Left cardiac atrium (tissue), 4 donors: ENCODE measurements at places on chromosomes 7 and 10. TPM values are rescaled to one million over a fixed set of nuclear protein-coding genes. Genes with fewer than 3 reads are reported as not detected.

DNA sequence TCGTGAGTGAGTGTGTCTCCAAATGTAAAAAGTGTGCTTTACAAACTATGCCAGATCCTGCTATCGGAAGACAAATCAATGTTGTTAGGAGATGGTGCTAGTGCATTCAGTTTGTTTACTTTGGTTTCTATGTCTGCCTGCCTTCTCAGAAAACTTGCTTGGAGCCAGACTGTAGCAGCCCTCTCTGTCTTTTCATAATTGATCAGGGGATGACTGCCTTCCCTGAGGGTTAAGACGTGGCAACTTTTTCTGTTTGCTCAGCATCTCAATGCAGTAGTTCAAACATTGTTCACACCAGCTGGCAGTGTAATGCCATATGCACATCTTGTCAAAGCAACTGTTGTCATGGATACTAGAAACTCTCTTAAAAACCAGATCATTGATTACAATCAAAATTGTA lies 118.5 kb downstream of the FOXP2 start:
- no peak for DNase-seq

- DNase-seq: no peak
Measured at GRCh38 chr10:112507046-112507445, 60.0 kb downstream of the VTI1A start.

DNA sequence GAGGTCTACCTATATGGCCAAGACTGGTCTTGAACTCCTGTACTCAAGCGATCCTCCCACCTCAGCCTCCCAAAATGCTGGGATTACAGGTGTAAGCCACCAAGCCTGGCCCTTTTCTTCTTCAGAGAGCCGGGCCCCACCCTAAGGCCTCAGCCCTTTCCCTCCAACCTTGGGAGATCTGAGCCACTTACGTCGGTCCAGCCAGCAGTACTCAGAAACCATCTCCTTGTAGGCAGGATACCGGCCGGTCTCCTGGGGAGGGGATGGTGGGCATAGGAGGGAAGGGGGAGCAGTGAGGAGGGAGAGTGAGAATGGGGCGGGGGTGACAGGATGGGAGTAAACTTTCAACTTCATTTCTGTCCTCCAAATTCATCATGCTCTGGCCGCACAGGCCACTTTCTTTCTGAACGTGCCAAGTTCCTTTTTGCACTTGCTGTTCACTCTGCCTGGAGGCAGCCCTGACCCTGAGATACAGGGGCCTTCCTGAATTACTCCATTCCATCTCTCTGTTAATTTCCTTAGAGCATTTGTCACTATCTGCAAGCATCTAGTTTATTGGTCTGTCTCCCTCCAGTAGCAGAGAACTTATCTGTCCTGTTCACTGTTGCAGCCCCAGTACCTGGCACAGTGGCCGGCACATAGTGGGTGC lies 10.4 kb downstream of the PDZD7 start:
- DNase-seq: no peak

DNA sequence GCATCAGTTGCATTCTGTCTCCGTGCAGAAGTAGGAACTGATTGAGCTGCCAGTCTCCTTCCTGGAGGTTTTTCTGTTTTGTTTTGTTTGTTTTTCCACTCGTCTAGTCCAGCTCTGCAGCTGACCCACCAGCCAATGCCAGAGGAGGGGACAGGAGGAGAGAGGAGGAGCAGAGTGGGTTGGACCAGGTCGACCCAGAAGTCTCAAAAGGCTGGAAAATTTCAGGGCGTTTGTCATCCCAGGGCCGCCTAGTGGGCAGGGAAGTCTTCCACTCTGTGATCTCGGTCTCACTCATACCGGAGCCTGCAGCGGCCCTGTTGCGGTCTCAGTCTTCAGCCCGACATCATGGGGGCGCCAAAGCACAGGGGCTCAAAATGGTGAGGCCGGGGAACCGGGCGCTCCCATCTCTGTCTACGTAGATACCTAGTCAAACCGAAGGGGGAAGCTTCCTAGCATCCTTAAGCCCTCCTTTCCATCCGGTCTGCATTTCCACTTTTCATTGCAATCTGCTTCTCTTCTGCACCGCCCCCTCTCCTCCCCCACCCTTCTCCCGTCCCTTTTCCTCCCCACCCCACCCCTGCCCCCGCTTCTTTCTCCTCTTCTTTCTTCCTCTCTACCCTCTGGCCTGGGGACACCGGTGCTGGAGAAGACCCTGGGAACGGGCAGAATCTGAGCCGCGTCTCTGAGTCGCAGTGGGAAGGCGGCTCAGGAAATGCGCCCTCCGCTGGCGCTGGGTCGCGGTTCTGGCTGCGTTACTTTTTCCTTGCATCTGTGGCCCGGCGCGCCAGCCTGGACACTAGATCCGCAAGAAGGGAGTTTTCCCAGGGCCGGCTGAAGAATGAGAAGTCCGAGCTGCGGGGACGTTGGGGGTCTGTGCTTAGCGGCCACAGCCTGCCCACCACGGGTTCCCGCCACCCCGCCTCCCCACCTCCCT lies 16.2 kb upstream of the PAX2 start:
- DNase-seq: no peak

- DNase-seq: no peak
Measured at GRCh38 chr7:123746931-123747488, 1.8 kb downstream of the WASL start.

TAS2R16 gene
- total RNA-seq: not detected

DNA sequence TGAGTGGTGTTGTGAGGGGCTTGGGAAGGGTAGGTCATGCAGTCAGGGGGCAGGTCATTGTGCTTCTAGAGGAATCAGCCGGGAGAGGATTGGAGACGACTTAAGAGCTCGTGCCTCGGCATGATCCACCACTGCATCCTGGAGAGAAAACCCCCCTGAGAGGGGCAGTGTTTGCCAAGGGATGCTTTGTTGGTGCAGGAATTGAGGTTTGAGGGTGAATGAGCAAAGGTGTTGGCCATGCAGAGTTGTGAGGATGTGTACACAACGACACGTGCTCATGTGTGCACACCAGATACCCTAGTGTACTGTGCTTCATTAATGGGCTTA lies 85.6 kb upstream of the ANLN start:
- DNase-seq: no peak

- no peak for DNase-seq
Measured at GRCh38 chr7:99001482-99002147, 123.3 kb downstream of the TRRAP start.

DNA sequence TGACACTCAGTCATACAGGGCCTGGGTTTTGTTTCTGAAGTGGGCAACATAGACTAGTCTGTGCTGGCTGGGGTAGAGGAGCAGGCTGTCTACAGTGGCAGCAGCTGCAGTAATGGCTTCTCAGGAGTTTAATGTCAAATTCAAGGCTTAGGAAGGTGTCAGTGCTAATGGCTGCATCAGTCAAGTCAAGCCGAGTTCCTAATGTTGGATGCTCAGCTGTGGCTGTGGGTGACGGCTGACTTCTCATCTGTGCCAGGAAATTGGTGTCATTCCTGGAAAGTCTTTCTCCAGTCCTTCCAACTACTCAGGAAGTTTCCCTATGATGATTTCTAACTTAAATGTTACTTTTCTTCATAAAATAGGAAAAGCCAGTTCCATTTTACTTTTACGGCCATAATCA lies 468.1 kb upstream of the IGFBP3 start:
- no peak for DNase-seq

GRCh38 chr7:43295429-43295828 lies 183.0 kb downstream of the HECW1 start:
- no peak for DNase-seq

TMEM176B gene
- 241 TPM for total RNA-seq

DNA sequence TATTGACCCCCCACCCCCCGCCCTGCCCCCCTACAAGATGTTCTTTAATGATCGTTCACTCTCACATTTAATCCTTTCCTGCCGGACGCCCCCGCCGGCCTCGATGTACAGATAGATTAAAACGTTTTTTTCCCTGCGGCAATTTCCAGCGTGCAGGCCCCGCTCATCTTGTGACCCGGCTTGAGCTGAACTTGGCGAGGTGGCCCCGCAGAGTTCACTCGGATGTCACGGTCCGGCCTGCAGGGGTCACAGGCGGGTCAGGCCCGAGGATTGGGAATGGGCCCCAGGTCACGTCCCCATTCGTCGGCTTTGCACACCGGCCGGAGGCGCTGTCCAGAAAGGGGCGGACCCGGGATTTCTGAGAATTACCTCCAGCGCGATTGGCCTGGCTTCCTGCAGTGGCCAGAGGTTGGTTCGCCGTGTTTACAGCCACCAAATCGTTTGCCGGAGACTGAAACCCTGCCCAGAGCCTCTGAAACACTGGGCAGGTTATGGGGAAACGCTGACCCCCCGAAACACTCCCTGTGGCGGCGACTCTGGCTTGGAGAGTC lies 1.9 kb upstream of the CYP26A1 start:
- no peak for DNase-seq

GRCh38 chr7:54331311-54331710 lies 210.9 kb upstream of the VSTM2A start:
- DNase-seq: no peak

DNA sequence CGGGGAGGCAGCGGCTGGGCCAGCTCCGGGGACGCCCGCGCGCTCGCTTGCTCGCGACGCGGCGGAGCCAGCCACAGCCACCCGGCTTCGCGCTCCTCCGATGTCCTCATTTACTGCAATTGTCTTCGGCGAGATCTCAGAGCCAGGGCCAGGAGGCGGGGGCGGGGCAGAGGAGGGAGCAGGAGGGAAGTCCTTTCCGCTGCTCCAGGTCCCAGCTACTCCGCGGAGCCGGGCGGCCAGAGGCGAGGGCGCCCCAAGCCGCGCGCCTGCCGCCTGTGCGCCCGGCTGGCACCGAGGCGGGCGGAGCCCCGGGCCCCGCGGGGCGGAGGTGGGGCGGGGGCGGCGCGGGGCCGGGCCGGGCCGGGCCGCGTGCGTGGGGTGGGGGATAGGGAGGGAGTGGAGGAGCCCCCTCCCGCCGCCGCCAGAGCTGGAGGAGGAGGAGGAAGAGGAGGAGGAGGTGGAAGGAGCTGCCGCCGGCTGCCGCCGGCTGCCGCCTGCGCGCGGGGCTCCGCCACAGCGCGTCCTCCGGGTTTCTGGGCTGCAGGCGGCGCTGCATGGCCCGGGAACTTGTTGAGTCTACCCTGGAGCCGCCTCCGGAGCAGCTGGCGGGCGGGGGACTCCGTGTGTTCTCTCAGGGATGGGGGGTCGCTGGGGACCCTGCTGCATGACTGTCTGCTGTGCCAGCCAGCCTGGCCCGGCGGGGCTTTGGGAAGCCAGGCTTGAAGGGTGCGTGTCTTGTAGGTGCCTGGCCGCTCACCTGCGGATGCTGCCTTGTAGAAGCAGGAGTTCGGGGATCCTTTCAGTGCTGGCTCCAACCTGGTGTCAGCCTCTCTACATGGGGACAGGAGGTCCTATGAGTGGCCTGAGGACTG lies at the start of gene INSYN2A:
Gene INSYN2A (minus strand): TSS at position 310 of the 872 bp plus-strand sequence. CDS start 20,196 bp downstream, outside the sequence.
- DNase-seq: peak; percentile 45

TCTN3 gene
- total RNA-seq: 13.4 TPM

GRCh38 chr7:28088032-28088431 lies 92.6 kb downstream of the JAZF1 start:
- DNase-seq: no peak

DNA sequence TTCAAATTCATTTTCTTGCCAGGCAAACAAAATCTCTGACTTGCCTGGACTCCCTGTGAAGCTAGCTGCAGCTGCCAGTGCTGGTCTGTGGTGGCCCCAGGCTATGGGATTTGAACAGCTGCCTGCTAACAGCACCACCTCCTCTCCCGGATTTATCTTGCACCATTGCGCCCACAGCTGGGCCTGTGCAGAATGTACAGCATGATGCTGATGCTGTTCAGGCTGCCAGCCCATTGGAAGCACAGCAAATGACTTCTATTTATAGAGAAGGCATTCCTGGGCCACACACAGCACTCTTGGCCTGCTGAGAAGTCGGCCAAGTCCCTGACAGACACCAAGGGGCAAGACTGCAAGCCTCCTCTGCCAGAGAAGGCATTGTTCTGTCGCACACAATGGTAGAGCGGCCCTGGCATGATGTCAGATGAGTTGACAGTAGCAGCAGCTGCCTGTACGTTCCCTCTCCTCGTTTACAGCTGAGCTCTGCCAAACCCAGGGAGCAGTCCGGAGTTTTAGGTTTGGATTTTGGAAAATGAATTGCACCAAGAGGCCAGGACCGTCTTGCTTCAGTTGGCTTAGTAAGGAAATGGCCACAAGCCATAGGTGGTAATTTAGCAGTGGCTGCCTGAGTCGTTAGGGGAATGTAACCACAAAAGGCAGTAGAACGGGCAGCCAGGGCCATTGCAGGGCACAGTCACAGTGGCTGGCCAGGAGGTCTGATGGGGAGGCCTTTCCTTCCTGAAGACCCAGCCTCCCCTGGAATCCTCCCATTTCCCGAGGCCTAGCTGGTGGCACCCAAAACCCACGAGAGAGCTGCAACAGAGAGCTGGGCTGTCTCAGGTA lies 38.5 kb downstream of the MTURN start:
- DNase-seq: peak; percentile 65

PNLIPRP1 gene
- not detected for total RNA-seq

GRCh38 chr10:19451937-19452336 lies 364.3 kb upstream of the PLXDC2 start:
- DNase-seq: no peak

DNA sequence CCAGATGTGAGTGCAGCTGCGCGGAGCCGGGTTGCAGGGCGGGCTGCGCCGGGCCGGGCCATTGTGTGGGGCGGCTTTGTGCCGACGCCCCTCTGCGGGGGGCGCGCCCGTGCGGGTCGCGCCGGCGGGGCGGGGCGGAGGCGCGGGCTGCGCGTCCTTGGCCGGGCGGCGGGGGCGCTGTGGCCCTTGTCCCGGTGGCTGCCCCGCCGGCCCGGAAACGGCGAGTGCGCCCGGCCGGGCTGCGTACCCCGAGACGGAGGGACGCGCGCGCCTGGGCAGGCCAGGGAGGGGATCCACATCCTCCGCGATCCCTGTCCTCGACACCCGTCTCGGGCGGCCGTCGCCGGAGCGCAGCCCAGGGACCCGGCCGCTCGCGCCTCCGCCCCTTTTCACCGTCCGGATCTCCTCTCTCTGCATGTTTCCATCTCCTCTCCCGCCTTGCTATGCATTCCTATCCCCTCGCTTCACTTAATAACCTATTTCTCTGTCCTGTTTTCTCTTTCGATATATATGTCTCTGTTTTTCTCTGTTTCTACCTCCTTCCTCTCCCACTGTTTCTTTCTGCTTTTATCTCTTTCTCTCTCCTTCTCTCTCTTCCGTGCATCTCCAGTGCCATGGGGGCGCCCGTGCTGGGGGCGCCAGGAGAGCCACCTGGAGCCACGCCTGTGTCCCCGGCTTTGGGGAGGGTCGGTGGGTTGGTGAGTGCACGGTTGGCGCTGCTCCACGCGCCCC lies 765 bp downstream of the PFKFB3 start:
- peak; percentile 71 for DNase-seq

DNA sequence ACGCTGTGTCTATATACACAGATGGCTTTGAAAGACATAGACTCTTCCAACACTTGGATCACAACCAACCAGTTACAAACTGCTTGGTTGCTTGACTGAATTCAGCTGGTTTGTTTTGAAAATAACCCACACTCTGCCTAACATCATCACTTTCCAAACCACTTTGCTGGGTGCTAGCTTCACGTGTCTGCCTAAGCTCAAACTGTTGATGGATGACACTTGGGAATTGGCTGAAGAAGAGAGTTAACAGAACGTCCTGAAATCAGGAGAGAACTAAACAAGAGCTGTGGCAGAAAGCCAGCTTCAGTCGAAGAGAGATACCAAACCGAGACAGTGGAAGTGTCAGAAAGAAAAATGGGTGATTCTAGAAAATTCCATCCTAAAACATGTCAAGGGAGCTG lies 420.8 kb upstream of the AUTS2 start:
- DNase-seq: peak; percentile 50

GRCh38 chr10:10317151-10317550 lies 700.5 kb upstream of the CELF2 start:
- no peak for DNase-seq
